ENCODE measurements at places on chromosomes 6 and 20.

DNA sequence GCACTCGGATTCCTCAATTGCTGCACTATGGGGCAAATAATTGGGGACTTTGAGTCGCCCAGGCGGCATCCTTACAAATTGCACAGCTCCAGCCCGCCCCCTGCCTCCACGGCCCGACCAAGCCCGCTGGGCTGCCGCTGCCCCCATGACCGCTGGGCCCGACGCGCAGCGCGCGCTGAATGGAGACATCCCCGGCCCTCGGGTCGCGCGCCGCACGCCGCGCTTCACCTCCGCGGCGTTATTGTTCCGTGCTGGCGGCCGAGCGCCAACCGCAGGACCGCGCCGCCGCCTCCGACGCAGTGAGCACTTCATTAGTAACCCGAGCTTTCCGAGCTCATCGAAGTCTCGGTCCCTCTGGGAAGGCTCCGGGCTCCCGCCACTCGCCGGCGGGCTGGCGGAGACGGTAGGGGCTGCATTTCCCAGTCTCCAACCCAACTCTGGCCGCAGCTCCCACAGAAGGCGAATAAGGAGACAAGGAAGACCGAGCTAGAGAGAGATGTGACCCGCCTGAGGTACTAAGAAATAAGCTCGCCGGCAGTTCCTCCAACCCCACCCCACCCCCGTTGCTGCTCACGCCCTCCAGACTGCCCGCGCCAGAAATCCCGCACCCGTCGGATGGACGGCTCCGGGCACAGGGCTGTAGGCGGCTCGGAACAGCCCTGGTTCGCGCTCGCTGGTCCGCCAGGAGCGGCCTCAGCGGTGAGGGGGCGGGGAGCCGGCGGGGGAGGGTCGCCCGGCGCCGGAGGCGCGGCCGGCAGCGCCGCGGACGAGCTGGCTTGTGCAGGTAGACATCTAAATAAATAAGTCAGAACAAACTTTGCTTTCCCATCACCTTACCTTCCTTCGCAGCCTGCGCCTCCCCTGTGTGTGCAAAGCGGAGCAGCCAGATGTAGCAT, 703 bp downstream of the EPHA7 start:
- peak; percentile 8 for DNase-seq

- peak; percentile 62 for DNase-seq
These were observed 34.8 kb upstream of the JAG1 start for GRCh38 chr20:10708351-10709185.

DNA sequence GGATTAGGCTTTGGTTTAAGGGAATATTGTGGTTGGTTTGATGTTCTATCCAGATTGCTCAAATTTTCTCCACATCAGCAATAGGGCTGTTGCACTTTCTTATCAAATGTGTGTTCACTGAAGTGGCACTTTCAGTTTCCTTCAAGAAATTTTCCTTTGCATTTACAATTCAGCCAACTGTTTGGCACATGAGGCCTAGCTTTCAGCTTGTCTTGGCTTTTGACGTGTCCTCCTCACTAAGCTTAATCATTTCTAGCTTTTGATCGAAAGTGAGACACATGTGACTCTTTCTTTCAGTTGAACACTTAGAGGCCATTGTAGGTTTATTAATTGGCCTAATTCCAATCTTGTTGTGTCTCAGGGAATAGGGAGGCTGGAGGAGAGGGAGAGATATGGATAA, 104.8 kb downstream of the FLRT3 start:
- no peak for DNase-seq

DNA sequence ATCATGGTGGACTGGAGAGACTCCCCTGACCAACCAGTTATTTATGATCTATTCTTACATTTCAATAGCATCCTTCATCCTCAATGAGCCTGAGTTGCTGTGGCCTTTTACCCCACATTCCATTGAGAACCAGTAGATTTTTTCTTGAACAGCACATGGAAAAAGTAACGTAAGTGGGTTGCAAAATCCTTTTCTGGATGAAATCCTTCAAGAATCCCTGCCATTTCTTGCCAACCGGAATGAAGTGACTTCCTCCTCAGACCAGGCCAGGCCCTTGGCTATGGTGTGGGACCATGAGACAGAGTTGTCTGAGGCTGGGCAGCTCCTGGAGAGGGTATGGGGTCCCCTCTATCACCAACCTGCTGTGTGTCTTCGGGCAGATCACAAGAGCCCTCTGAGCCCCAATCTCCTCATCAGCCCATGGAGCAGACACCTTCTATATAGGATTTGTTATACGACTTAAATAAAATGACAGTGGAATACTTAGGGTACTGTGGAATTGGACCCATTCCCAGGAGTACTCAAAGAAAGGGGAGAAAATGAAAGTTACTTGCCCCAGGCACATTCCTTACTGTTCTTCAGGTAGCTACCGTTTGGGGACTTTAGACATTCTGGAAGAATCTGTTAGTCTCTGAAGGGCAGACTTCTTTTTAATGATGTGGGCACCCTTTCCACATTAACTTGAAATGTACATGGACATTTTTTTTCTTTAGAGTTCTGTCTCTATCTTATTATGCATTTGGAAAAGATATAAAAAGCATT, 10.9 kb downstream of the EYA2 start:
- no peak for DNase-seq

GRCh38 chr20:50471231-50471630, 39.0 kb upstream of the PTPN1 start:
- DNase-seq = no peak

- DNase-seq = no peak
These were observed 46.1 kb upstream of the DSN1 start for GRCh38 chr20:36819659-36820058.

GRCh38 chr6:36519352-36519751, 27.9 kb downstream of the STK38 start:
- DNase-seq = no peak

DNA sequence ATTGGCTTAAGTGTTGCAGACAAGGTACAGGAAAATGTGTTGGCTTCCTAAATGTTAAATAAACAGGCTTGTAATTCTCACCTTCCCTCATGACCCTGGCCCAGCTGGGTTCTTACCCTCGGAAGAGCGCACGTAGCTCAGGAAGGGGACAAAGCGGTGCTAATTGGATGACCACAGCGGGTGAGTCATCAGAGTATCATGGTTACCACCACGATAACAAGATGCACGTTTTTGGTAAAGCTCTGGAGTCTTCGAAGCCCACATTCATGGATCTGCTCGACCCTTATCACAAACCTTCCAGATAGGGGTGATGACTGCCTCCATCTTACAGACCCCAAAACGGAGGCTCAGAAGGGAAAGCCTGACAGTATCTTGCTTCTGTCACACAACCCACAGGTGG, 32.8 kb downstream of the APCDD1L start:
- DNase-seq = no peak
